ENCODE measurements at places on chromosomes 1 and 21.
A peak's percentile ranks its signal among the peaks of the same experiment; 100 is the strongest.

GRCh38 chr1:65250826-65251225, 58.5 kb upstream of the DNAJC6 start:
- no peak for DNase-seq

DNA sequence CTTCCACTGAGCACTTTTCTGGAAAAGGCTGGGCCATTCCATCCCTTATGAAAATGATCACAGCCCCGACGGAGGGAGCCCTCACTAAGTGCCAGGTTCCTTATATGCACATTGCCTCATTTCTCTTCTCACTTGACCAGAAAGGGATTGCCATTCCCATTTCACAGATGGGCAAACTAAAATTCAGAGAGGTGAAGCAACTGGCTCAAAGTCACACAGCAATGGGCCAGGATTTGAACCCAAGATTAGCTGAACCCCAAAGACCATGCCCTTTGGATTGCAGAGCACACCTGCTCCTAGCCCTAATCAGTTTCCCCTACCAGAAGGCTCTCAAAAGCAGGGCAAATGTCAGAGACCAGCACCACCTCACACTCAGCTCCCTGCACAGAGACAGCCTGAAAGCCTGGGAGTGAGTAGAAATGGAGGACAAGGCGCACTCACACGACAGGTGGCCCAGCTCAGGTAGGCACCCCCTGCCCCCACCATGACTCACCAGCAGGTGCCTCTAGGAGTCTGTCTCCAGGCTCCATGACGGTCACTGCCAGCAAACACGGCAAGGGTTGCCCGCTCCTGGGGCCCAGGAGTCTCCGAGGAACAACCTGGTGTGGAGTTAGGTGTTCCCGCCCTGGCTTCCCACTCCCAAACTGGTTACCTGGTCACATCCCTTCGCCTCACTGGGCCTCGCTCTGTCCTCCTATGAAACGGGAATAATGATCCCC, 21.7 kb downstream of the SDC3 start:
- DNase-seq, result no peak

GRCh38 chr1:29280409-29281131, 44.2 kb downstream of the PTPRU start:
- no peak for DNase-seq

DNA sequence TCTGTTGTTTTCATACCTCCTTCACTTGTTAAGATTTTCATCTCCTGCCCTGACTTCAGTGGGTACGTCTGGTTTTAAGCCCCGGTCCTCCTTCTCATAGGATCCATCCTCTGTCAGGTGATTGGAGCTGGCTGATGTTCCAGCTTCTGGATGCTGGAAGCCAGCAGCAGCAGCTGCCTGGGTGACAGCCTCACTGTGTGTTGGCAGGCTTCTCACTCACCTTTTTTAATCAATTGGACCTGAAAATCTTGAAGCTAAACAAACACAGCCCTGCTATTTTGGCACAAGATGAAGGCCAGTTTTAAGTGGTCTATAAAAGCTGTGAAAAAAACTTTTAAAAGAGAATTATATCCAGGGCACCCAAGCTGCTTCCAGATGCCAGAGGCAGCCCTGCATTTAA, 181.0 kb downstream of the DISC1 start:
- no peak for DNase-seq

DNA sequence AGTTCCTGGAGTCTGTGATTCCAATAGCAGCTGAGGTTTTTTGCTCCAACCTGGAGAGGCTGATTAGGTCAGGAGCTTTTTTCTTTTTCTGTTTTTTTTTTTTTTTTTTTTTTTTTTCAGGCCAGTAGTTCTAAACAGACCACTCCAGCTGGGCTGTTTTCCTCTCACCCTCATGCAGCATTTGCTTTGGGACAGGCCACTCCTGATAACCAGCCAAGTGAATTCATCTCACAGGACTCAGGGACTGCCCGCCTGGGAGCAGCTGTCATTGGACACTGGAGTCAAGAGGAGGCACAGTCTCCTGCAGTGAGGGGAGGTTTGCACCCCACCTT, 22.9 kb downstream of the PLXNA2 start:
- DNase-seq, result no peak

- no peak for DNase-seq
Observed at GRCh38 chr1:109814223-109814622, 50.5 kb upstream of the EPS8L3 start.

DNA sequence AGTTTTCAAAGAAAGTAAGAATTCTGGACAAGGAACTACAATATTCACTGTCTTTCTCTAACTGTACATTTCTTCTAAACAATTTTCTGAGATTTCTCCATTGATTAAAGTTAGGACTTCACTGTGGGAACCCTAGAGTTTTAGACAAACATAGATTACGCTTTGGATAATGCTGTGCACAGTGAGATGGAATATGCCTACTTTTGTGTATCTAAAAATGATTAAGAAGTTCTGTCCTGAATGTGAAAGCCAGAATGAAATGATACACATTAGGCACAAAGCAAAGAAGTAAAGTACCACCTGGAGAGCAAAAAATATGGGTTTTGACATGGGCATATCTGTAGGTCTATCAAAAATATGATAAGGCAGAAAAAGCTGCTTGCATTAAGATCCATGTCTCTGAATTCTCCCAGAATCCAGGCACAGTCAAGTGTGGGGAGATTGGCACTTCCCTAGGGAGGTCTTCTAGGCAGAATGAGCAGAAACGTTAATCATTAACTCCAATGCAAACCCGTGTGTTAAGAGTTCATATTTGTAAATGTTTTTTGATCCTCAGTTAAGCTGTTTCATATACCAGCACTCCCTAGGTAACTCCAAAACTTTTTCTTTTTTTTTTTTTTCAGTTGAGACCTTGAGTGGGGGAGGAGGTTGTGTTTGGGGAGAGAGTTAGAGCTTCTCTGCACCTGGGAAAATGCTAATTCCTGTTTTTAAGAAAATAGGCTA, 467.1 kb downstream of the LMO4 start:
- DNase-seq, result no peak

DNA sequence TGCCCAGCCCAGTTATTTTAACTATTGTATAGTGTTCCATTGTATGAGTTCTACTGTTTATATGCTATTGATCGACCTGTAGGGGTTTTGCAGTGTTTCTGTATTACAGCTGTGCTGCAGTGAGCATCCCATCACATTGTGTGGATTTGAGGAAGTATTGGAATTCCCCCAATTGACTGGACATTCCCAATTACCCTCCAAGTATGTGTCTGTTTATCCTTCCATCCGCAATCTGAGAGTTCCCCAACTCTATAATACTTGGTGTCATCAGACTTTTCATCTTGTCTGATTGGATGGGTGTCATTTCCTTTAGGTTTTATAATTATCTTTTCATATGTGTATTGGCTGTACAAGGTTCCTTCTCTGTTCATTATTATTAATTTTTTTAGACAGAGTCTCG, 27.8 kb downstream of the PSEN2 start:
- DNase-seq, result no peak

DNA sequence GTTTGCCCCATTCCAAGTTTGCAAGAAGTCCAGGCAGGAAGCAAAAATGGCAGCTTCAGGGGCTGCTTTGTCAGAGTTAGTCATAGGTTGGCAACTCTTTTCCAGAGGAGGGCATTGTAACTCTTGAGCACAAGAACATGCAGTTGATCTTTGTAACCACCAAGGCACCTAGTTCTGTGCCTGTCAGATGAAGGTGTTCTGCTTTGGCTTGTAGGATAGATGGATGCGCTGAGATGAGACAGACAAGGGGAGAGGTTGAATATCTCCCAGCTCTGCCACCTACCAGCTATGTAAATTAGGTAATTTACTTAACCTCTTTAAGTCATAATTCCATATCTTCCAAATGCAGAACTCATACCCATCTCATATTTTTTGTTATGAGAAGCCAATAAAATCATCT, 89.3 kb downstream of the ZNF648 start:
- DNase-seq, result no peak

DNA sequence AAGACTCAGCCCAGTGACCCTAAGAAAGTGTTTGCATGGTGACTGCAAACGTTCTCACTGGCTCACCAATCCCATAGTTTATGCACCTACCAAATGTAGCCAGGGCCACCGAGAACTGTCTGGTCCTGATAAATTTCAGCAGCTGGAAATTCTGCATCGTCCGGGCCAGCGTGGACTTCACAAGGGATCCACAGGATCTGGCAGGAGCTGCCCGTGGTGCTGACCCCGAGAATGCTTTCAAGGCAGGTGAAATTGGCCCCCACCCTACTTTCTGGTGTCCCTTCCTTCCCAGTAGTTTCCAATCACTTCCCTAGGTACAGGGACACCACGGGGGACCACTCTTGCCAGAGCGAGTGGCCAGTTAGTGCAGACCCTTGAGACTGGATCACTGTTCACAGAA, 26.2 kb downstream of the UBASH3A start:
- no peak for DNase-seq

GRCh38 chr1:70864302-70864701, 183.3 kb downstream of the PTGER3 start:
- no peak for DNase-seq

DNA sequence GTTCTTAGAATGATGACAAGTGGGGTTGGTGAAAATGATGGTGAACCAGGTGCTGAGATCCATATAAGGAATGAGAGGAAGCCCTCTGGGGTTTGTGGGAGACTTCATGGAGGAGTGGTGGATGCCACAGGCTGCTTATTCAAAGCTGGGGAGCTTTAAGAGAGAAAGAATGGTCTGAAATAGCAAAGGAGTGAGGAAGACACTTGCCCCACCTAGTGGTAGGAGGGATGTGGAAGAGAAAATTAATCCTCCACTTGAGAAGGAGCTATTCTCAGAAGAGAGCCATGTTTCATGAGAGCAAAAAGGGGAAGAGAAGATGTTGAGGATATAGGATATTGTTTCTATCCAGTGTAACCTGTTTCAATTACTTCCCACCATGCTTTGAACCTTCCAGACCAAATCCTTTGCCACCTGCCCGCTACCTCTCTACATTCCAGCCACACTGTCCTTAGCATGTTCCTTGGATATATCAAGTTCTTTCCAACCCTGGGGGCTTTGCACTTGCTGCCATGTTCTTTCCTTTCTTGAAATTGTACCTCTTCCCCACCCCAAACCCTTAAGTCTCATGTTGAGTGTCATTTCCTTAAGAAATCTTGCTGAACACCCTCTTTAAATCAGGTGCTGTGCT, 19.6 kb upstream of the ZNF648 start:
- peak; percentile 59 for DNase-seq

GRCh38 chr1:912740-913301, 10.9 kb upstream of the SAMD11 start:
- no peak for DNase-seq

DNA sequence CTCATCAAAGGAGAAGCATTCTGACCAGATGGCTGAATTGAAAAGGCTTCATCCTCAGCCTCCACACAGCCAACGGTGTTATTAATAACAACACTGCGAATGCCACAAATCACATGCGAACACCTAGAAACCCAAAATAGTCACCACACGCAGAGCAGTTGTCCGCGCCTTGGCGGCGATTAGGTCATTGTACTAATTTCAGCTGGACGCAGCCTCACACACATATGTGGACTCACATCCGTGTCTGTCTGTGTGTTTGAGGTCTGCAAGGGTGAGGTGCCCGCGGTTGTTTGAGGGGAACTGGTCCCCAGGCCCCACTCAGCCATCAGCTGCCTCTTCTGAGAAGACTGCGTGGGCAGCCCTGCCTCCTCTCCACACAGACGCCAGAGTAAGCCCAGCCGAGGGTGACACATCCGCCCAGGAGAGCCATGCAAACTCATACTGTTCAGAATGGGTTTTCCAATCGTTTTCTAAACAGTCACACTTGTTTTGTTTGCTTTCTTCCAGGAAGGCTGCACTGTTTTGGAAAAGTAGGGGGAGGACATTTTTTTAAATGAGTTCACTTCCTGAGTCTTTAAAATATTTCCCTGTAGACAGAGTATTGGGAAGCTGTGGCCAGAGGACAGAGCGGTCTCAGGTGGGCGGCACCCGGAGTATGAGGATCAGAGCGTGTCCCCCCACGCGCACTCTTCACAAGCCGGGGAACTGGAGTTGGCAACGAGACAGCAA, 53.4 kb downstream of the TOMM20 start:
- no peak for DNase-seq

GRCh38 chr1:165542015-165542631, 1.7 kb upstream of the LRRC52 start:
- DNase-seq, result no peak

- no peak for DNase-seq
Observed at GRCh38 chr1:29645586-29645985, 409.3 kb downstream of the PTPRU start.

- DNase-seq, result no peak
Observed at GRCh38 chr1:31669786-31670592, 25.3 kb upstream of the PEF1 start.

- no peak for DNase-seq
Observed at GRCh38 chr1:183070923-183071618, 47.9 kb downstream of the LAMC1 start.

- DNase-seq, result no peak
Observed at GRCh38 chr1:215835951-215836350, 268.8 kb downstream of the KCTD3 start.

- no peak for DNase-seq
Observed at GRCh38 chr1:95095833-95096217, 21.3 kb upstream of the TLCD4 start.

- DNase-seq, result no peak
Observed at GRCh38 chr1:38051079-38051543, 4.5 kb upstream of the POU3F1 start.

- no peak for DNase-seq
Observed at GRCh38 chr1:12643079-12643478, 806 bp upstream of the AADACL4 start.

DNA sequence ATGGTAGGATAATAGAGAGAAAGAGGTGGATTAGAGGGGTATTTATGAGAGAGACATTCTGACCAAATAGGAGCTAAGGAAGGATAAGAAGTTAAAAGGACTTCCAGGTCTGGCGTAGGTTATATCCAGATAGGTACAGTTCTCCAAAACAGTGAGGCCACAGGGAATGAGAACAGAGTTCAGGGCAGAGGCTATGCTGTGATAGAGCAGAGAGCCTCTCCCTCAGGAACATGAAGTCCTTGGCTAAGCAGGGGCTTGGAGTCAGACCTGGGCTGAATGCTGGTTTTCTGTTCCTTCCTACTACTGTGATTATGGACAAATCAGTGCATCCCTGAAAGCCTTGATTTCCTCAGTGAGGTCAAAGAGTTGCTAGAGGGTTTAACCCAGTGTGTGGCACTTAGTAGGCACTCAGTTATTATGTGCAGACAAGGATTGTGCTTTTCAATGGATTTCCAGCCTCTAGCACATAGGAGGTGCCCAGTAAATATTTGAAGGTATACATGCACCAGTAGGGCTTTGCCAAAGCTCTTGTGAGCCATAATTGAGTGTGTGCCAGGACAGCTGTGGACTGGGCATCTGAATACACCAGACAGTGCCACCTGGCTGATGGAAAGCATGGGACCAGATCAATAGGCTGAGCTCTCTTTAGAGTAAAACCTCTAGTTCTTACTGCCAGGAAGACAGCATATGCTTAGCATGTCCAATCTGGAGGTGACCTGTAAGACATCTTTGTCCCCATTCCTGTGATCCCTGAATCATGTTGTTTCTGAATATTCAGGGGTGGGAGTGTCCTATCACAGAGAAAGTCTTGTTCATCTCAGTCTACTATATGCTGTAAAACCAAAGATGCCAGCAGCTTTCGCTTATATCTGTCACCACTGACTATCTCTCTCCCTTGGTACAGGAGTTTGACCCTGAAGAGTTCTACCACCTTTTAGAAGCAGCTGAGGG, 111.1 kb downstream of the PIK3R3 start:
- no peak for DNase-seq
